Activated naive CD4-positive, alpha-beta T cell treated with anti-CD3 and anti-CD28 coated beads, Interleukin-2, amount 10 ng/mL, durations not matched to agents 5 hours and 36 hours (primary cell): ENCODE measurements at places on chromosomes 3 and 15. TPM values are rescaled to one million over a fixed set of nuclear protein-coding genes. Genes with fewer than 3 reads are reported as not detected.

AVEN gene
- total RNA-seq, result 11.6 TPM

CCR9 gene
- not detected for total RNA-seq

OCA2 gene
- total RNA-seq, result not detected

UCN2 gene
- not detected for total RNA-seq

MOBP gene
- not detected for total RNA-seq

NPAP1 gene
- not detected for total RNA-seq

ZNF621 gene
- 22.8 TPM for total RNA-seq

DHFR2 gene
- 10.8 TPM for total RNA-seq

CRYBG3 gene
- total RNA-seq, result 6.7 TPM
